ENCODE measurements at places on chromosomes 7 and 10. TPM values are rescaled to one million over a fixed set of nuclear protein-coding genes. Genes with fewer than 3 reads are reported as not detected.

TDRD1 gene
- polyA plus RNA-seq = not detected

KCNMA1 gene
- polyA plus RNA-seq = 5.2 TPM

WNT8B gene
- 0.99 TPM for polyA plus RNA-seq

DNA sequence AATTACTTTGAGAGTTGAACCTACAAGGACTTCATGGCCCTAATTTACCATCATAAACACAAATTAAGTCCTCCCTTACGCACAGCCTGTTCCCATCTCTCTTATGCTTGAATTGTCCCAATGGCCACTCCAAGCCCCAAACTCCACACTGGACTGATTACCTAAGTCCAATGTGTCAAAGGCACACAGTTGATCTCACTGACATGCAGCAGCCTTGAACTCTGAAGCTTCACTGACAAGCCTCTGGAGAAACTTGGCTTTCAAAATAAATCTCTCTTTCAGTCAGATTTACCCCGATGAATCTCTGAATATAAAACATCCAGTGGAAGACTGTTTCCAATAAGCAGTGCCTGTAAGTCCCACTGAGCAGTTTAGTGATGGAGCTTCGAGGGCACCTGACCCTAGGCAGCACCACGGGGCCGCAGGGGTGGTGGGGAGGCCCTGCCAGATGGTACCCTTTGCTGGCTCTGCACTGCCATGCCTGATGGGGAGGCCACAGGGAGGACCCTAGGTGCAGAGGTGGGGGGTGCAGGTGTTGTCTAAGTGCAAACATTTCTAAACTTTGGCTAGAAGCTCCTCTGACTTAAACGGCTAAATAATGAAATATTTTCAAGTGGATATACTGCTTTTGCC lies 3.3 kb upstream of the MAT1A start:
- DNase-seq = no peak

HOGA1 gene
- polyA plus RNA-seq = 63.1 TPM

SCIN gene
- polyA plus RNA-seq = 127 TPM

GRCh38 chr10:4839353-4839752 lies 13.3 kb downstream of the AKR1E2 start:
- DNase-seq = no peak

GRCh38 chr7:21028599-21028998 lies 241.9 kb upstream of the SP8 start:
- DNase-seq = no peak
